ENCODE measurements at places on chromosomes 12 and 14. TPM values are rescaled to one million over a fixed set of nuclear protein-coding genes. Genes with fewer than 3 reads are reported as not detected.

Gene VAMP1
- total RNA-seq, result 20.3 TPM

Gene GLIPR1L1
- not detected for total RNA-seq

Gene CSRP2
- total RNA-seq, result 36.7 TPM

Gene EML1
- total RNA-seq, result 36.2 TPM

Gene BCAT1
- total RNA-seq, result 93.7 TPM

Gene TAS2R20
- 2.1 TPM for total RNA-seq

Gene DHH
- under 0.01 TPM for total RNA-seq

Gene LGR5
- not detected for total RNA-seq

Gene KRT5
- not detected for total RNA-seq

Gene RPGRIP1
- total RNA-seq, result under 0.01 TPM

Gene OR4E2
- total RNA-seq, result not detected

Gene CIROP
- 1.0 TPM for total RNA-seq

Gene CFAP251
- total RNA-seq, result 7.9 TPM

Gene FAM90A1
- 0.33 TPM for total RNA-seq

Gene KCNK13
- total RNA-seq, result not detected

Gene CCDC38
- not detected for total RNA-seq

Gene SPRING1
- total RNA-seq, result 18.8 TPM

Gene SLC17A8
- not detected for total RNA-seq

Gene ATP2A2
- total RNA-seq, result 119 TPM

Gene TTC6
- 0.17 TPM for total RNA-seq

Gene TAS2R7
- not detected for total RNA-seq

Gene GUCY2C
- total RNA-seq, result not detected

Gene SLC10A1
- total RNA-seq, result not detected

Gene GPR84
- total RNA-seq, result not detected

Data from fibroblast of lung (primary cell).